Peyer's patch (tissue), 4 donors: ENCODE measurements at places on chromosomes 16 and 17. TPM values are rescaled to one million over a fixed set of nuclear protein-coding genes. Genes with fewer than 3 reads are reported as not detected.

GRCh38 chr16:87734644-87735043 is 31.1 kb downstream of the KLHDC4 start:
- DNase-seq = no peak

- DNase-seq = no peak
Measured at GRCh38 chr17:35934760-35935159, 4.2 kb upstream of the RDM1 start.

GRCh38 chr17:17603895-17604225 is 12.4 kb upstream of the PEMT start:
- DNase-seq = no peak

DNA sequence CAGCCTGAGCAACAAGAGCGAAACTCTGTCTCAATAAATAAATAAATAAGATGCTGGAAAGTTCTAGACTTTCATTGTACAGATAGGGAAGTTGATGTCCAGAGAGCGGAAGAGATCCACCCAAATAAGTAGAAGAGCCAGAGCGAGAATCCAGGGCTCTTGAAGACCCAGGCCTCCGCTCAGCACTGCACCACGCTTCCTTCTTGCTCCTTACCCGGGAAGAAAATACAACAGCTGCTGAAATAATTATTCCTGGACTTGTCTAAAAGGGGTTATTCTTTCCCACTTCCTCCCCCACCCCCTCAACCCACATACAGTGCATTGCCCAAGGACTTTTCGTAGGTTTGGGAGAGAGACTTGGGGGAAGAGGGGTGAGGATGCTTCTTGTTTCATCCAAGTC is 26.7 kb downstream of the CDK5RAP3 start:
- no peak for DNase-seq

DNA sequence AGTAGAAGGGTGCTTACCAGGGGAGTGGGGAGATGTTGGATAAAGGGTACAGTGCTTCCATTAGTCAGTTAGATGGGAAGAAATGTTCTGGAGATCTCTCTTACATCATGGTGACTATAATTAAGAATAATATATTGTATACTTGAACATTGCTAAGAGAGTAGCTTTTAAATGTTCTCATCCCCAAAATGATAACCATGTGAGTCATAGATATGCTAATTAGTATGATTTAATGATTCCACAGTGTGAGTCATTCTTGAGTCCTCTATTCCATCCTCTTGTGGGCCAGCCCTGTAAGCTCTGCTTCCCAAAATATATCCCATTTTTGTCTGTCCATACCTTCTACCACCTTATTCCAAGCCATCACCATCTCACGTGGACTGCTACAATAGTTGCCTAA is 80.6 kb upstream of the CDH11 start:
- no peak for DNase-seq

DNA sequence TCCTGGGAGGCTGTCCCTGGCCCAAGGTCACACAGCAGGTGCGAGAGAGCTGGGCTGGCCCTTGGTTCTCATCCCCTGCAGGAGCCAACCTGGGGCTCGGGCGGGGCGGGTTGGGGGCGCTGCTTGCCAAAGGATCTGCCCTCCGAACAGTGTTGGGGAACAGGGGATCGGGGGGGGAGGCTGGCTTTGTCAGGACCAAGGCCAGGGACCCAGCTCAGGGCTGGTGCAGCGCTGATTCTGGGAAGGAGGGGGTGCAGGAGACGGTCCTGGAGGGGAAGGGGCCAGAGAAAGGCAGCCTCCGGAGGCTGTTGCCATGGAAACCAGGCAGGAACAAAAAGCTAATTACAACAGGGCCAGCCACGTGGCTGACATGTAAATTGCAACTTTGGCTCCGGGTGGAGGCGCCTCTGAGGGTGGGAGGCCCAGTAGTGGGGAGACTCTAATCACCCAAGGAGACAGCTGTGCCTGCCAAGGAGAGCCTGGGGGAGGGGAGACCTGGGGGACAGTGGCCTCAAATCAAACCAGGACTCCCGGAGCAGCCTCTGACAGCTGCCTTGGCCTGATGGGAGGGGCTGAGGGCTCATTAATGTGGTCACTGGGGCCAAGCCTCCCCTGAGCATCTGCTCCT is 1.3 kb downstream of the TUBB3 start:
- no peak for DNase-seq

- no peak for DNase-seq
Measured at GRCh38 chr17:40378966-40379365, 14.4 kb upstream of the GJD3 start.

- no peak for DNase-seq
Measured at GRCh38 chr16:59021751-59022150, 287.6 kb upstream of the GOT2 start.

GRCh38 chr16:27481282-27481934 is 68.3 kb downstream of the GTF3C1 start:
- DNase-seq = no peak

DNA sequence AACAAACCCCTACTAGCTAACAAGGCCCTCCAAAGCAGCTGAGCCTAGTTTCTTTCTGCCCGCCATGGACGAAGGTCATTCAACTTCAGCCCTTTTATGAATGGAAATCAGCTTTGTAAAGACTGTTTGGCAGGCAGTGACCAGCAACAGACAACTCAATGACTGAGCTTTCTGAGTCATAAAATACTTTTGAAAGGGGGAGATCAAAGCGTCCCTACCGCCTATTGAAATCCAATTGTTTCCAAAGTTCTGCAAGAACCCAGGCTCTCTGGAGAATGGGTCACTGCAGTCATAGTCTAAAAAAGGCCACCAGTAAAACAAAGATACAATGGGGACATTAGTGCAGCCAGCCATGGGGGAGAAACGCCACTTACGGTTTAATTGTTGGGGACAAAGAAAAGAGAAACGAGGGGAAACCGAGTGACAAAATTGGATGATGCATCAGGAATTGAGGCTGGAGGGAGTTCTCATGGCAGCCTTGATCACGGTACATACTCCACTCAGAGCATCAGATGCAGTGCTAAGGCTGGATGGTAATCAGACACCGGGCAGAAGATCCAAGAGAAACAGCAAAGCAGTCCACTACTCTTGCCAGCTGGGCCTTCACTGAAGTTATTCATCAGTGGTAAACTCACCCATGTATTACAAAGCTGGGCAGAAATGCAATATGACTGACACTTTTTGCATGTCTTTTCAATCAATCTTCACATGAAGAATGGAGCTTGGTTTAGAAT is 9.8 kb downstream of the ADAMTS18 start:
- DNase-seq = no peak

TMEM98 gene
- 227 TPM for total RNA-seq

ZNF200 gene
- total RNA-seq = 10.7 TPM

SPATA22 gene
- not detected for total RNA-seq
